ENCODE measurements at places on chromosomes 16 and 17. TPM values are rescaled to one million over a fixed set of nuclear protein-coding genes. Genes with fewer than 3 reads are reported as not detected.

TEX14 gene
- total RNA-seq, result not detected

- no peak for DNase-seq
These were observed 92.0 kb downstream of the WSCD1 start for GRCh38 chr17:6162216-6162615.

DNA sequence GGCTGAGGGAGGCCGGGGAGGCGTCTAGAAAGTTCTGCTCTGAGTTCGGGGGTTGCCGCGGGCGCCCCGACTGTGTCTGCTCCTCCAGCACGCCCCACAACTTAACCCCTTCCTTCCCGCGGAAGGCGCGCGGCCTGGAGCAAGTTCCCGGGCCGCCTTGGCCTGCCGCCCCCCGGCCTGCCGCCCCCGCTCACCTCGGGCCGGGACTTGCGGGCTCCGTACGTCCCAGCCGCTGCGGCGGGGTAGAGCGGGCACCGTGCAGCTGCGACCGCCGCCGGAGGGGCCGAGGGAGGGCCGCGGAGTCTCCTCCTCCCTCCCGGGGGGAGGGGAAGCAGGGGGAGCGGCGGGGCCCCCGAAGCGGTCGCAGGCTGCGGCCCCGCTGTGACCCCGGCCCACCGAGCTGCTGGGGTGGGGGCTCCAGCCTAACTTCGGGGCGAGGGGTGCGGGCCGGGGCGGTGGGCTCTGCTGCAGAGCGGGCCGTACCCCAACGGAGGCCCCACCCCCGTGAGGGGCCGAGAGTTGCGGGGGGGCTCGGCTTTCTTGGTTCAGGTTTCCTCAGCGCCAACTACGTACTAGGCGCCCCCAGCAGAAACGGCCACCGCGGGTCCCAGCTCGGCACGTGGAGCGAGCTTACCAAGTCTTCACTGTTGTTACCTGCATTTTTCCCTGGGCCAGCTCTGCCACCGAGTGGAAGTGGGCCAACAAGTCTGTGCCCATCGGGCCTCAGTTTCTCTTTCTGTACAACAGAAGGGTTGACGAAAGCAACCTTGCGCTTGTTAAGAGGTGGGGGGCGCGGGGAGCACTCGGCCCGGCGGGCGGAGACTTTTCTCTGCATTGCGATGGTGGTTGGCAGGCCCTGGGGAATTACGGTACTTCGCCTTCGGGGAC lies at the start of gene CCDC102A:
Gene CCDC102A (minus strand): TSS at position 266 of the 888 bp plus-strand sequence. CDS start 7,394 bp downstream, outside the sequence.
- DNase-seq, result no peak

GRCh38 chr17:83079352-83079747 lies at the start of gene METRNL:
METRNL (plus strand) TSS chr17:83079609; CDS start chr17:83079816, 207 bp downstream.
- DNase-seq, result no peak

Data from gastrocnemius medialis (tissue), 4 donors.